ENCODE measurements at places on chromosomes 13 and 19. TPM values are rescaled to one million over a fixed set of nuclear protein-coding genes. Genes with fewer than 3 reads are reported as not detected.

DNA sequence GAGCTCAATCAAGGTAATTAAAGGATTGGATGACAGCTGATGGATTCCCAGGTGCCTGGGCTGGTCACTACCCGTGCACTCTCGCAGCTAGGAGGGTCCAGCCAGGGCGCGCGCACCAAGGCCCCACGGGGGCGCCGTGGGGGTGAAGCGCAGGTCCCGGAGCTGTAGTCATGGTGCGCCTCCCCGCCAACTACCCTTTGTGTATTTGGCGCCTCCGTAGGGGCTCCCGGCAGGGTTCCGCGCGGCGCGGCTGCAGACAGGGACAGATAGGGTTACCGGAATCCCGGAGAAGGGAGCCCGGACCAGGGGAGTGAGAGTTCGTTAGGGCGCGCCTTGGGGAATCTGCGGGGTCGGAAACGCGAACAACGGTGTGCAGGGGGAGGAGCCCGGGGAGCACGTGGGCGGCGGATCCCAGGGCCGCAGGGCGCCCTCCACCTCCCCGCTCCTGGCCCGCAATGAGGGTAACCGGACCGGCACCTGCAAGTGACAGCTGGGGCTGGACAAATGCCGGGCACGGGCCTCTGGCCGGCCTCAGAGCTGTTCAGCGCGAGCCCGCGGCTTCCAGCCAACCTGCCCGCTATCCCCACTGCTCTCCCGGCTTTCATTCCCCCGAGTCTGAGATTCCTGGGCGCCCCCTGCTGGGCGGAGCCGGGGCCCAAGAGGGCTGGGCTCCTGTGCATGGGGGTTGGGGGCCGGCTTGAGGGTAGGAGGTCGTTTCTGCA, 3.4 kb upstream of the PRAM1 start:
- peaks cover 8% of the 10 kb centered on the region for H3K4me1 ChIP-seq
- DNase-seq, result peak; percentile 79
- no peak overlapping the region for H3K27ac ChIP-seq
- no peaks in the 10 kb centered on the region for H3K36me3 ChIP-seq
- peak overlapping the region; percentile 43 for H3K4me3 ChIP-seq

Gene TUBA3C
- total RNA-seq, result not detected

Gene USF2
- 42.9 TPM for total RNA-seq

DNA sequence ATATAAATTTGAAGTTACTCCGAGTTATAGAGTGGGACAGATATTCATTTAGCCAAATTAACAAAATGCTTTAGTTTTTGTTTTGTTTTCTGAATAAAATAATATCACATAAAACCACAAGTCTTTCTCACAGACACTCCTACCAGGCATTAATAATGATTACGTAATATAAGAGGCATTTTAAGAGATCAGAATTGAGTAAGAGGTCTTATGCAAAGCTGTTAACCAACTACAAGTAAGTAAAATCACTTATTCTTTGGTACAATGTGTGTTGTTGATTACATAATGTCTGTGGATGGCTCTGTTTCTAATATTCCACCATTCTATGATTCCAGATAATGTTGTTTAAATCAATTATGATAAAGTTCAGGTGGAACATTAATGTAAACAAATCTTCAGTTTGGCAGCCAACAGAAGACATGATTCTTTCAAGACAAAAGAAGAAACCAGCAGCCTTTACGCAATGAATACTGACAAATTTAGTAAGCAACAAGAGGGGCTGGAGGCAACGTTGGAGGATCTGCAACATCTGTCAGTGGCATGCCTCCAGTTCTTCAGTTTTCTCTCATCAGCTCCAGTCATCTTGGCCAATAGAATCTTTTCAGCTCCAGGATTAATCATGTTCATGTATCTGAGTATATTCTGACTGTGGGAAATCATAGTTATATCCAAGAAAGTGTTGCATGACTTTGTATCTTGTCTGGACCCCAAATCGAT, 403.8 kb downstream of the SLITRK5 start:
- no peak overlapping the region for H3K27ac ChIP-seq
- DNase-seq, result no peak
- no peaks in the 10 kb centered on the region for H3K27me3 ChIP-seq
- H3K4me1 ChIP-seq, result no peaks in the 10 kb centered on the region
- no peak overlapping the region for H3K4me3 ChIP-seq
- H3K36me3 ChIP-seq, result no peaks in the 10 kb centered on the region

- peak overlapping the region; percentile 67 for H3K27ac ChIP-seq
- H3K36me3 ChIP-seq, result peaks cover 42% of the 10 kb centered on the region
- H3K4me1 ChIP-seq, result peaks cover 32% of the 10 kb centered on the region
- DNase-seq, result peak; percentile 71
- H3K4me3 ChIP-seq, result no peak overlapping the region
Observed at GRCh38 chr19:42207767-42208271, 9.7 kb downstream of the DEDD2 start.

GRCh38 chr19:7926021-7926726, at the start of gene CTXN1:
CTXN1 (minus strand) TSS chr19:7926135; CDS start chr19:7925538, 597 bp downstream.
- H3K27ac ChIP-seq, result no peak within 1 kb of the TSS
- H3K27me3 ChIP-seq, result peaks cover 6% of the 10 kb centered on the region
- H3K36me3 ChIP-seq, result peaks cover 35% of the 10 kb centered on the region
- peak within 1 kb of the TSS; percentile 24 for H3K4me3 ChIP-seq

DNA sequence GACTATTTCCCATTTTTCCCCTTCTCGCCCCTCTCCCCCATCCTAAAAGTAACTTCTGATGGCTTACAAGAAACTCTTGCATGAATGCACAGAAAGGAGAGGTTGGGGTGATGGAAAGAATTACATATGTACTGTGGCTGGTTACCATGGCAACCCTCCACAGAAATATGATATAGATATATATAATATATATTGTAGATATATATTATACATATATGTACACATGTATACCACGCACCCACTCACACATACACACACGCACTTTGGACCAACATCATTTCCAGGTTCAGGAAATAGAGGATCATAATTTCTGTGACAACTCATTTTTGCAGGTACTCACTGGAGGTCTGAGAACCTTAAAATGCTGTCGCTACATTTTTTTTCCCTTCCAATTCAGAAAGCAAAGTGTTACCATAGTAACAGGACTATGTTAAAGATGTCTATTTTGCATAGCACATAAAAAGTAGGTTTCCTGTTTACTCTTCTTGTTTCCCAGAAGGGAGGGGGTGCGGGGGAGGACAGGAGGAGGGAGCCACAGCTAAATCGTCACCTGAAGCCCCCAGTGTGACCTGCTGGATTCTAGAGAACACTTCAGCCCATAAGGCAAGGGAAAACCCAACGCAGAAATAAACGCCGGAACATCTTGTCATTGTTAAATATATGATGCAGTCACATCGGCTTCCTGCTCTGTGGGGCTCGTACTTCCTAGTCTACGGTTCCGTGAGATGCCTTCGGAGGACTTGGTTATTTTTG, 44.7 kb downstream of the EFNB2 start:
- no peak overlapping the region for H3K4me3 ChIP-seq
- H3K4me1 ChIP-seq, result no peaks in the 10 kb centered on the region
- DNase-seq, result no peak
- peaks cover 14% of the 10 kb centered on the region for H3K36me3 ChIP-seq
- no peak overlapping the region for H3K27ac ChIP-seq

GRCh38 chr19:41339936-41340335, 13.8 kb downstream of the TGFB1 start:
- H3K27ac ChIP-seq, result peak overlapping the region; percentile 68
- H3K27me3 ChIP-seq, result no peaks in the 10 kb centered on the region
- H3K4me3 ChIP-seq, result no peak overlapping the region
- H3K36me3 ChIP-seq, result peaks cover 83% of the 10 kb centered on the region

GRCh38 chr13:76883236-76883635, 3.0 kb downstream of the KCTD12 start:
- H3K4me3 ChIP-seq, result no peak overlapping the region
- peaks cover 10% of the 10 kb centered on the region for H3K27me3 ChIP-seq
- no peak overlapping the region for H3K27ac ChIP-seq
- peaks cover 16% of the 10 kb centered on the region for H3K4me1 ChIP-seq
- H3K36me3 ChIP-seq, result no peaks in the 10 kb centered on the region
- DNase-seq, result no peak

All from SJSA1 (cell line).